ENCODE measurements at places on chromosomes 4 and X.
A peak's percentile ranks its signal among the peaks of the same experiment; 100 is the strongest.

GRCh38 chr4:6916069-6916586 is 6.5 kb downstream of the TBC1D14 start:
- DNase-seq = no peak

GRCh38 chr4:88007304-88008121 is at the start of gene PKD2:
Gene PKD2 (plus strand): TSS chr4:88007635. CDS start chr4:88007734, 99 bp downstream.
- DNase-seq = peak; percentile 82

GRCh38 chr4:173413036-173413435 is 14.1 kb upstream of the SCRG1 start:
- no peak for DNase-seq

DNA sequence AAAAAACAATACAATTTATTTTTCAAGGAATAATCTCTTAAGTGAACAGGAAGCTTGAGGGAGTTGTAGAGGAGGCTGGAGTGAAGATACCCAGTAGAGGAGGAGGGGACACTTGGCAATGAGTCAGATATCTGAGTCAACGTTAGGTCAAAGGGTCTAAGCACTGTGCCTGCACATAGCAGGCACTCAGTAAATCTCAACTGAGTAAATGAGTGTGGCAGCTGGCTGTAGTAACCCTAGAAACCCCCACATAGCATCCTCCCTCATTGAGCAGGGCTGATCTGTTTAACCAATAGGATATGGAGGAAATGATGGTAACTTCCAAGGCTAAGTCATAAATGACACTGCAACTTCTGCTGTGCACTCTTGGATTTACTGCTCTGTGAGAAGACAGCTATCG is 186.0 kb upstream of the FAM241A start:
- no peak for DNase-seq

- DNase-seq = no peak
Measured at GRCh38 chr4:84908876-84909275, 57.6 kb downstream of the WDFY3 start.

- no peak for DNase-seq
Measured at GRCh38 chr4:7620814-7621176, 186.1 kb upstream of the PSAPL1 start.

DNA sequence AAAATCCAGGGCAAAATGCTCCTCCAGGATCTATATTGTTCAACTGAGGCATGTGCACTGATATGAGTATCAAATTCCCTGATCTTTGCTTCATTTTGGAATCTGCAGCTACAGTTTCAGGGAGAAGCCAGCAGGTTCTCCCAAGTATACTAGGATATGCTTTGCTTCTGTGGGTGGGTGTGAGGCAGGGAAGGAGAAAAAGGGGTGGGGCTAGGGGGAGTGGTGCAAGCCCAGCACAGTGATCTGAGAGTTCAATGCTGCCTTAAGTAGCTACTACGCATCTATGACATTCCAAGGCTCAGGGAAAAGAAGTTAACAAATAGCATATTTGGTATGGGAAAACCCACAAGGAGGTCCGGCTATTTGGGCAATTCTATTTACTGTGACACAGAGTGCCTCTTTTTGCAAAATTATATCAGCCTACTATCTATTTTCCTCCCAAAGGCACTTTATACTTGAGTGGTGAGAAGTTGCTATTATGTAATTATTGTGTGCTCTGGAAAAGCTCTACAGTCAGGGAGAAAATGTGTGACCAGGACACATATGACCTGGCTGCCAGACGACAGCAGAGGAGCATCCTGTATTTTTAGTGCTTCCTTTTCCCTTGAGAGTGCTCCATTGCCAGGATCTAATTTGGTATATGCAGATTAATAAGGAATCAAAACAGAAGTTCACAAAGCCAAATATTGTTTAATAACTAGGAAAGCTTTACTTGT is 162.0 kb downstream of the RNF150 start:
- no peak for DNase-seq

- DNase-seq = no peak
Measured at GRCh38 chr4:145048817-145049216, 49.2 kb downstream of the ANAPC10 start.

DNA sequence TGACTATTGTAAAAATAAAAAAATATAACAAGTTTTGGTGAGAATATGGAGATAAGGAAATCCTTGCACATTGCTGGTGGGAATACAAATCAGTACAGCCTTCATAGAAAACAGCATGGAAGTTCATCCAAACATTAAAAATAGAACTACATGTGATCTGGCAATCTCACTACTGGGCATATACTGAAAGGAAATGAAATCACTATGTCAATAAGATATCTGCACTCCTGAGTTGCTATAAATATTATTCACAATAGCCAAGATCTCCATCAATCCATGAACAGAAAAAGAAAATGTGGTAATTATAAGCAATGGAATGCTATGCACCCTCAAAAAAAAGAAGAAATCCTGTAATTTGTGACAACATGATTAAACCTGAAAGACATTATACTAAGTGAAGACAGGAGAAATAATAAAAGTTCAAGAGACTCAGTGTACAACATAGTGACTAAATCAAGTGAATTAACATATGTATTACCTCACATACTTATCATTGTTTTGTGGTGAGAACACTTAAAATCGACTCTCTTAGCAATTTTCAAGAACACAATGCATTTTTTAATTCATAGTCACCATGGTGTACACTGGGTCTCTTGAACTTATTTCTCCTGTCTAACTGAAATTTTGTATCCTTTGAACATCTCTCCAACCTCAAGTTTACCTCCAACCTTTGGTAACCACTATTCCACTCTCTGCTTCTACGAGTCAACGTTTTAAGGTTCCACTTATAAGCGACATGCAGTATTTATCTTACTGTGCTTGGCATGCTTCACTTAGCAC is 1703.7 kb upstream of the AGA start:
- no peak for DNase-seq

GRCh38 chrX:12685541-12685940 is 105.7 kb upstream of the PRPS2 start:
- no peak for DNase-seq

DNA sequence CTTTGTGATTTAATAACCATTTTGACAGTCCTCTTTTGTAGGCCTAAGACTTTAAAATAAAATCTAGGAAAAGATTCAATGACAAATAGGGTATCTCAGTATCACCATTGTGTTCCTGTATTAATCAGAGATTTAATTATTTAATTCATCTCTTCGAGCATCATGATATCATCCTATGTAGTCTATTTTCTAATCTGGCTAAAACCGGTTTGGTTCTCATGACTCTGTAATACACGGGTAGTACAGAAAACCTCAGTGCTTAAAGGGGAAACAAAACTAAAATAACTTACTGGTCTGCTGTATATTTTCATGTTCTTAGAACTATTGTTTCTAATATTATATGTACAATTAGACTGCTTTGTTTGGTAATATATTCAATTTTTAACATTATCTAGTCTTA is 23.7 kb upstream of the FBXW7 start:
- no peak for DNase-seq

GRCh38 chrX:18929775-18930174 is 54.1 kb downstream of the PHKA2 start:
- DNase-seq = no peak

- no peak for DNase-seq
Measured at GRCh38 chrX:141632124-141632523, 42.6 kb downstream of the SPANXA2 start.

DNA sequence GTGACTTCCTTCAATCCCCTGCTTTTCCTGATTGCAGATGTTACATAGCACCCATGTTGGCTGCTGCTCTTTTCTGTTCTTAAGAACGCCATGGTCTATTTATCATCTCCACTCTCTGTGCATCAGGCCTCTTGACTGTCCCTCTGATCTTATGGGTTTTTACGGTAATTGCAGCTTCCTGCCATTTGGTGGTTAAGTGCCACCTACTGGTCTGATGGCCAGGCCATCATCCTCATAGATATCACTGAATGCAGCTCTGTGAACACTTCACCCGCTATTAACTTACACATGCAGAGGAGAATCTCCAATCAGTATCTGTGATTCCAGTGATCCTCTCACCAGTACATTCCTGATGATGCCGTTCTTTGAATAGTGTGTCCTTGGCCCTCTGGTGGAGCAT is 382.4 kb downstream of the TRAM1L1 start:
- no peak for DNase-seq

DNA sequence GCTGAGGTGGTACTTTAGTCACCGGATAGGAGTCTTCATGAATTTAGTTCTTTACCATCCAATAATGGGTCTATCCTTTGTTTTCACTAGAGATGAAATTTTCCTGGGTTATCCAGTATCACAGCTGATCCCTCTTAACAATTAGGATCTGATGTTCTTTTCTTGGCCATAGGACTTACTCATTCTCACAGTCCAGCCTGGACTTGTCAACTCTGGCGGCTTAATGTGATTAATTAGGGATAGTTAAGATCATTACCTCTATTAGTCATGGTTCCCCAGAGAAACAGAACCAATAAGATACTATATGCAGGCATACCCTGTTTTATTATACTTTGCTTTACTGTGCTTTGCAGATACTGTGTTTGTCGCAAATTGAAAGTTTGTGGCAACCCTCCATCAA is 272.7 kb upstream of the FAT4 start:
- DNase-seq = no peak

GRCh38 chr4:7474320-7474719 is 39.6 kb upstream of the PSAPL1 start:
- no peak for DNase-seq

GRCh38 chr4:184826691-184827270 is 1.0 kb upstream of the ACSL1 start:
- no peak for DNase-seq

DNA sequence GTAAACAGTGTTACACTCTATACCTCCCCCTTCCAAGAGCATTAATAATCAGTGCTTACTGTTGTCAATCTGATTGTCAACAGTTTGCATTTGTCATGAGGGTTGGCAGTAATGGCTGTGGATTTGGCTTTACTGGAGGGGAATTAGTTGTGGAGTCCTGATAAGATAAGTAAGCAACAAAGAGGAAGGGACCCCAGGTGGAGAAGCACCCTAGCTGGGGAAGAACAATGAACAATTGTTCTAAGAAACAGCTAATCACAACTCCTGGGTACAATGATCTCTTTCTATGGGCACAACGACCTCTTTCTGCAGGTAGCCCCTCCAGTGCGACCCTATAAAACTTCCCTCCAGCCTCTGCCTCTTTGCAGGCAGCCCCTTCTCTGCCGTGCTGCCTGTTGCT is 53.2 kb upstream of the CDKN2AIP start:
- no peak for DNase-seq

- no peak for DNase-seq
Measured at GRCh38 chrX:153862369-153863250, 23.4 kb downstream of the L1CAM start.

- DNase-seq = no peak
Measured at GRCh38 chrX:29143356-29143755, 556.1 kb downstream of the IL1RAPL1 start.

DNA sequence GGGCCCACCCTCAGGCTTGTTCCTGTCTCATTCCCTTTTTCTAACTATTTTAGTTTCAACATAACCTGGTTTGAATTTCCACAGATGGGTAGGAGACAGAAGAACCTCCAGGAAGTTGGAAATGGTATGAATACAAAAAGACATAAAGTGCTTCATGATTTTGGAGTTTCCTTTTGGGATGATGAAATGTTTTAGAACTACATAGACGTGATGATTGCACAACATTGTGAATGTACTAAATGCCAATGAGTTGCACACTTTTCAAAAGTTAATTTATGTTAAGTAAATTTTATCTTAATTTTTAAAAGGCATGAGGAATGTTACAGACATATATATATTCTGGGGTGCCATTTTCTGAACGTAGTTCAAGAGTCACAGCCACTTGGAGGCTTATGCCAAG is 41.1 kb upstream of the IBSP start:
- DNase-seq = no peak

GRCh38 chrX:71438750-71439149 is 72.6 kb downstream of the TAF1 start:
- no peak for DNase-seq

GRCh38 chrX:154317391-154317995 is 21.9 kb downstream of the TKTL1 start:
- DNase-seq = no peak

GRCh38 chr4:16294455-16294854 is 68.2 kb upstream of the TAPT1 start:
- DNase-seq = no peak

DNA sequence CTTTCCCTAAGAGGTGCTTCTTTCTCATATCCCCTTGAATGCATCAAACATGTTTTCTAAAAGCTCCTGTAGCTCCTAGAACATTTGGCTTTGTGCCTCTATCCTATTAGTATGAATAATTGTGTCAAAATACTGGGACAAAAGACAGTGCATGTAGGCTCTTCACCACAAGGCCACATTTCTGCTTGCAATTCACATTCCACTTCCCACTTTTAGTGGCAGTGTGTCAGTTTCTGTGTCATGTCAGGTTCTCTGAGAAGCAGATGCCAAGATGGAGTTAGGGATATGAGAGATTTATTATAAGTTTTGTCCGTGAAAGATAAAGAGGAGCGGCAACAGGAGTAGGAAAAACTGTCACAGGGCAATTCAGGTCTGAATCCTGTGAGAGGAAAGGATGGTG is 61.3 kb upstream of the GPRIN3 start:
- DNase-seq = no peak

GRCh38 chr4:26964512-26964911 is 103.9 kb downstream of the STIM2 start:
- DNase-seq = no peak

Measured in activated CD4-positive, CD25-positive, alpha-beta regulatory T cell treated with anti-CD3 and anti-CD28 coated beads, Interleukin-2, amount 50 U/mL, for 72 hours (primary cell).